ENCODE measurements at places on chromosomes 2 and 18.
A peak's percentile ranks its signal among the peaks of the same experiment; 100 is the strongest.

DNA sequence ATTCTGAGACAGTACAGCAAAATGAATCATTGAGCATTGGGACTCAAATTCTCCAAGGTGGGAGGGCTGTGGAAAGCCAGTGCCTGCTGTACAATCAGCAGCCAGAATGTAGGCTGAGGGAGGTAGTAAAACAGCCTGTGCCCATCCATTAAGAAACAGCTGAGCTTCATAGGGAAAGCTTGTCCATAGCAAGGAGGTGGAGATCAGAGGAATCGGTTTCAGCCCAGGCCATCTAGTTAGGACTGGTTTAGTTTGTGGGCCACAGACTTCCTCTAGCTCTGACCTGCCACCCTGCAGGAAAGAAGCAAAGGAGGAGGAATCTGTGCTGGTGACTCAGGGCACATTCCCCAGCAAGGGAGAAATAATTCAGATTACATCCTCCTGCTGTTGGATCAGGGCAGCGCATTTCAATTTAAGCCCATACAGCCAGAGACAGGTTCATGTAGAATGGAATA is 333.4 kb downstream of the SETBP1 start:
- DNase-seq = no peak

- no peak for DNase-seq
These were observed 125.8 kb upstream of the ZNF804A start for GRCh38 chr2:184472481-184472880.

DNA sequence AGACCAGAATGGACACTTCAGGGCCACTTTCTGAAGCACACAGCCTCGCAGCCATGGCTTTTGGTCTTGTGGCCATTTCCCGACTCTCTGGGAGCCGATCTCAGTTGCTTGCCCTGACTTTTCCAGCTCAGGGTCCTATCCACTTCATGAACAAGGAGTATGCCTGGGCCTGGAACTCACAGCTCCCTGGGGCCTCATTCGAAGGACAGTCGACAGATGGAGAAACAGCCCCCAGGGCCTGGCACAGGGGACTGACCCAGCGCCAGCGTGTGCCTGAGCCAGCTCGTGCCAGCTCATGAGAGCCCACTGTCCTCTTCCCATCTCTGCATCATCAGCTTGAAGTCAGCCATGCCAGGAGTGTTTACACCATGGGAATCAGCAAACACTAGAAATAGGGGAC is 134.6 kb upstream of the GPC1 start:
- no peak for DNase-seq

DNA sequence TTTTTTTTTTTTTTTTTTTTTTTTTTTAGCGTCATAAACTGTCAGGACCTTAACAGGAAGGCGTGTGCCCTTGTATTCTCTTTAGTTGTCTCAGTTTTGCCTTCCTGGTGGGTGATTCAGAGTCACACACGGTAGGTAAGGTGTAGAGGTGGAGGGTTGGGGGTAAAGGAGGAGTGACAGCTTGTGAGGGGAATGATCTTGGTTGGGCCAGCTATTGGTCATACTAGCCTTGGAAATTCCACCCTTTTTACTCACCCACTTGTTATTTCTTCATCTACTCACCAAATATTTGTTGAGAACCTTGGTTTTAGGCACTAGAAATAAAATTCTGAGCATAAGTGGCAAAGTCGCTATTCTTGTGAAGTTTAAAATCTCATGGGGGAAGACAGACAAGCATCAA is 22.2 kb downstream of the SMIM21 start:
- DNase-seq = no peak

DNA sequence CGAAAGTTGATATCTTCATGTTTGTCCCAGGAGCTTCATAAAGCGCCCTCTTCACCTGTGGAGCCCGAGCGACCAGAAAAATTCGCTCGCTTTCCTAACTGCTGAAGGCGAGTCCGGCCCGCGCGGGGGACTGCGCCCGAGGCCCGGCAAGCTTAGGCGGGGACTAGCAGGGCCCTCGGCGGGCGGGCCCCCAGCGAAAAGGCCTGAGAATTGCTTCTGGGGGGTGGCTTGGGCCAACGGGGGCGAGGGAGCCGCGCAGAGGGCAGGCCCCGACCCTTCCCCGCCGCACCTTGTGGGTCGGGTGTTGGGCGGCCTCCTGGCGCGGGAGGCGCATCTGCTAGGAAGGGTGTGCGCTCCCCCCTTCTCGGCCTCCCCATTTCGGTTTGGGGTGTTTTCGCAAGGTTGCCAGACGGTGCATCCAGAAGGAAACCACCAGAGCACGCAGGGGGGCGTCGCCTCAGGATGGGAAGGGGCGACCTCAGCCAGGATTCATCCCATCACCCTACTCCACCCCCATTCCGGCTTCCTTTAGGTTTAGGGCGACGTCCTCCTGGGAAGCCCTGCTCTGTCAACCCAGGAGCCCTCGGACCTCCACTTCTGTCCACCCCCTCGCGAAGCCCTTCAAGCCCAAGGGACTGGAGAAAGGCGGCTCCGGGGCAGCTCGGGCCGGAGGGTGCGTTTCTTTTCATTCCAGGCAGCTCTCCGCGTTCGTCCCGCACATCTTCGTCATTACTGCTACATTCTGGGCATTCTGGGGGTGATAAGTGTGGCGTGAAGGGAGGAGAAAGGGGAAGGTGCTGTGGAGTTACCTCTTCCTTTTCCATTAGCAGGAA is 9.1 kb downstream of the SP9 start:
- no peak for DNase-seq

DNA sequence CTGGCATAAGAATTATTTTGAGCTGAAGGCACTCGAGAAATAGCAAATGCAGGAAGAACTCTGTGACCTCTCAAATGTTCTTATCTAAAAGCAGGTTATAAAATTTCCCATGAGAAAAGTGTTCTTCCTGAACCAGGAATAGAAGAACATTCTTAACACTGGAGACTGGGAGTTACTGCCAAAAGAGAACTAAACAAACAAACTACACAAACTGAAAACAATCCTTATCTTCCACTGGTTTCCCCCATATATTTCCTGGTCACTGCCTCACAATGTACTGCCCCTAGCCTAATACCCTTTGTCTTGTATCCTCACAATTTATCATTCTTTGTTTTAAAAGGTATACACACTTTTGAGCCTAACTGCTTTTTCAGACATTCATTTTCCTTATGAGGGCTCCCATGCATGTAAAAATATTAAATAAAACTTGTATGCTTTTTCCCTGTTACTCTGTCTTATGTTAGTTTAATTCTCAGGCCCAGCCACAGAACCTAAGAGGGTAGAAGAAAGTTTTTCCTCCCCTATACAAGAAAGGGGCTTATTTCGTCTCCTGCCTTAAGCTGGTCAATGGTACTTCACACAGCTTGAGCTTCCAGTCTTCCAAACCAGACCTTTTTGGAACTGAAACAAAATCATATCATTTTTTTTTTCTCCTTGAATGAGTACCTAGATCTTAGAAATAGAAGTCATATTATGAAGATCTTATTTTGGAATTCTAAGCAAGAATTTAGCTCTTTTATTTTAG is 110.6 kb downstream of the MSTN start:
- no peak for DNase-seq

DNA sequence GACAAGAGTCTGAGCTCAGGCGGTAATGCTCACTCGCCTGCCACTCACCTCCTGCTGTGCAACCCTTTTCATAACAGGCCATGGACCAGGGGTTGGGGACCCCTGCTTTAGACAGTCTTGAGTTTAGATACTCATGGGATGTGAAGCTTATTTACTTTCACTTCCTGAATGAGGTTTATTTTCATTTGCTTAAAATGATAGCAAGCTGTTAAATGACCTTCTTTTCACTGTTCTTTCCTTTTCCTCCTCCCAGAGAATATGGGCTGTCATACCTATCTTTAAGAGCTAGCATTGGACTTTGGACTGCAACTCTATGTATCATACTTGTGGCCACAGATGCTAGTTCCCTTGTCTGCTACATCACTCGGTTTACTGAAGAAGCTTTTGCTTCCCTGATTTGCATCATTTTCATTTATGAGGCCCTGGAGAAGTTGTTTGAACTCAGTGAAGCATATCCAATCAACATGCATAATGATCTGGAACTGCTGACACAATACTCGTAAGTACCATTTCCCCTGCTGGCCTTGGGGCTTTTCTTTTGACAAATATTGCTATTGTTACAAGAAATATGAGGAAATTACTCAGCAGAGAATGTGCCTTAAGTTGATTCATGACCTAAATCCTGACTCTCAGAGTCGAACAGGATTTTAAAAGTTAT is 168.5 kb downstream of the DPP4 start:
- no peak for DNase-seq

GRCh38 chr18:10235661-10235952 is 218.8 kb upstream of the APCDD1 start:
- no peak for DNase-seq

- DNase-seq = no peak
These were observed 36.8 kb downstream of the MYT1L start for GRCh38 chr2:2294183-2294690.

- DNase-seq = no peak
These were observed 1045.1 kb upstream of the POU3F3 start for GRCh38 chr2:103808814-103809213.

GRCh38 chr2:112772322-112772721 is 7.9 kb upstream of the CKAP2L start:
- DNase-seq = no peak

- no peak for DNase-seq
These were observed 47.0 kb downstream of the NCKAP5 start for GRCh38 chr2:133521146-133521745.

GRCh38 chr18:25187521-25188192 is 164.3 kb downstream of the ZNF521 start:
- DNase-seq = no peak

DNA sequence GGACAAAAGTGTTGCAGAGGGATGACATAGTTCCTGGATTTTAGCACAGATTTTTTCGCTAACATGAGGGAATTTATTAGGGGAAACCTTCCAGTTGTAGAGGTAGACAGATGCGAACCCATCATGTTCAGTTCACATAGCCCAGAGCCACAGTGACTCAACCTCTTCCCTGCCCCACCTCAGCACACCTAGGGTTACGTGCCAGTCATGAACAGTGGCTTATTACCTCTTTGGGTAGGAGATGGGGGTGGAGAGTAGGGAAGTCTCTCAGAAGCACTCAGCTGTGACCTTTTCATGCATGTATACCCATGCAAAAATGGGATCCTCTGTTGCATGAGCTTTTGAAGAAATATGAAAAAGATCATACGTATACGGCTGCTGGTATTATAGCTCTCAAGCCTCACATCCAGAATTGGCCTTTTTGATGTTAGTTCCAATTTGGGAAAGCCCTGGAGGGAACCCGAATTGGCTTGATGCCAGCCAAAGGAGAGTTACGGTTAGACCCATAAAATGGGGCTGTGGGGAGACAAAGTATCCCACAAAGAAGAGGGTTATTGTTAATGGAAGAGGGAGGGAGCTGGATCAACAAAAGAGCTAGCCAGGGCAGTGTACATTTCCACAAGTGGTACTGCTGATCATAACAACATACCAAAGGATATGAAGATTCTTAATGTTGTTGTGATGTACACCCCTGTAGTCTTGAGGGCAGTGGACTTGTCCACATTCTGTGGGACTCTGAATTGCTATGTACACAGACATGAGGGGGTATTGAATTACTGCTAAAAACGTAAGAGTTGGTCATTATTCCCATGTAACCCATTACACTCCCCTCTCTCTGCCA is 4.9 kb downstream of the TANC1 start:
- no peak for DNase-seq

DNA sequence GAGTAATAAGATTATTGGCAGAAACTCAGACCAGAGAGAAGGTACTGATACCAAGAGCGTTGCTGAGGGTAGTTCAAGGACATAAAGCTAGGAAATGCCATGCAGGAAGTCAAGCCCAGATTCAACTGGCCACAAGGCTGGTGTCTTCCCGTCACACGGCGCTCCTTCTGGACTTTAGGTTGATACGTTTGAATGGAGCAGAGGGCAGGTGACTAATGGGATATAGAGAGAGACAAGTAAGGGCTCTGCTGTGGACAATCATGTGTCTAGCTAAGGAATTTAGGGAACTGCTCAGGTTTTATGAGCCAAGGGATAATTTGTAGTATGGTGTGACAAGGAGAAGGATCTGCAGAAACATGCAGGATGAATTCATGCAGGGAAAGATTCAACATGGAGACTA is 83.9 kb upstream of the MC2R start:
- DNase-seq = no peak

DNA sequence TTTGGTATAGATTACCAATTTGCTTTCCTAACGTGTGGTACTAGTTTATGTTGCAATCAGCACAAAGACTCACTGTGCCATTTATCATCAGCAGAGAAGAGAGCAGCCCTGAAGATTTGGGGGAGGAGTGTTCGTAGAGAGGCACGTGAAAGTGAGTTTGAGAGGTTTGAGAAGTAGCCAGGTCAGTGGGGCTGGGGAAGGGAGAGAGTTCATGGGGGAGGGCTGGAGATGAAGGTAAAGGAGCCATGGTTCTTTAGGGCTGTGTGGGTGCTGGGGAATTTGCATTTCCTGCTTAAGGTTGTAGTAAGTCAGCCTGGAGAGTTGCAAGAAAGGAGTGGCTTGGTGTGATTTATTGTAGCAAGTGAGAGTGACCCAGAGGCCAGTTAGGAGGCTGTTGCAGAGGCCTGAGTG is 172.1 kb downstream of the NEDD4L start:
- DNase-seq = no peak

GRCh38 chr2:20557226-20557625 is 93.7 kb downstream of the HS1BP3 start:
- no peak for DNase-seq

DNA sequence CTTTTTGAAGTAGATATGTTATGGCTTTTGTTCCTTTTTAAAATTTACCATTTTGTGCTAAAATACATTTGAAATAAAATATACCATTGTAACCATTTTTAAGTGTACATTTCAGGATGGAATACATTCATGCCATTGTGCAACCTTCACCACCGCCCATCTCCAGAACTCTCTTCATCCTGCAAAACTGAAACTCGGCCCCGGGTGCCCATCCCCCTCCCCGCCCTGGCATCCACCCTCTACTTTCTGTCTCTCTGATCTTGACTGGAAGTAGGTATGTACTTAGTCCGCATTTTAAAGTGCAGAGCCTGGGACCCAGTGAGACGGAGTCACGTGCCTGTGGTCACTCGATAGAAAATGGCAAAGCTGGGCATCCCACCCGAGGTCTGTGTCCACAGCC is 45.6 kb downstream of the DIPK1C start:
- no peak for DNase-seq

DNA sequence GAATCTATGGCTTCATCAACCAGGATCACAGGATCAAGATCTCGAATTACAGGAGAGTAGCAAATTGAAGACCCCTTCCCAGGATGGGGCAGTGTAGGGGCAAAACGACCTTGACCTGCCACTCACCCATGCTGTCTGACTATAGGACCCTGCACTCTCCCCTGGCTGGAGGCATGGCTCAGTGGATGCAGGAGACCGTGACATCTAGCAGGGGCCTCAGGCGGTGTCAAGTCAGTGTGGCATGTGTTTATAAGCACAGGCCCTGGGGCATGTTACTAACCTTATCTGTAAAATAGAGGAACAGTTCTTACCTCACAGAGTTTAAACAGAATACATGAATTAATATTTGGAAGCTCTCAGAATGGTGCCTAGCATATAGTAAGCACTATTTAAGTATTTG is 3.5 kb downstream of the HAAO start:
- DNase-seq = no peak

GRCh38 chr2:7672027-7672684 is 754.9 kb downstream of the RNF144A start:
- DNase-seq = peak; percentile 19

All from activated CD8-positive, alpha-beta memory T cell treated with anti-CD3 and anti-CD28 coated beads for 1 hour (primary cell).